ENCODE measurements at places on chromosomes 7 and 10. TPM values are rescaled to one million over a fixed set of nuclear protein-coding genes. Genes with fewer than 3 reads are reported as not detected.

GRCh38 chr10:24901686-24902399 is 50.6 kb downstream of the PRTFDC1 start:
- peak; percentile 83 for DNase-seq

GRCh38 chr10:130169136-130169859 is 33.1 kb downstream of the GLRX3 start:
- no peak for DNase-seq

DNA sequence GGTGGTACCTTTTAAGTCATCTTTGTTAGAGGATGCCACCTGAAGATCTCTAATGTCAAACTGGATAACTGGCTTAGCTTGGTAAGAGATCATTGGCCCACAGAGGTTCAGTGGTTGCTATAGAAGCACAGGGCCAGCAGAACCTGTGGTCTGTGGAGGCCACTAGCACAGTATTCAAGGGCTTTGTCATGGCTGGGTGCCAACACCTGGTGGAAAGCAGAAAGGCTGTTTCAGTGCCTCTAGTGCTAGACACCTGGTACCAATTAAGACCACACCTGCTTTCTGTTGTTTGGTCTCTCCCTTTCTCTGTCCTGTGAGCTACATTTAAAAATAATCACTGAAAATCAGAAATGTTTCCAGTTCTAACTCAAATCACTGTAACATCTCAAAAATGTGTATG is 10.0 kb upstream of the PCGF5 start:
- DNase-seq = peak; percentile 62

GRCh38 chr10:5574642-5575131 is 49.9 kb downstream of the CALML3 start:
- DNase-seq = peak; percentile 66

DNA sequence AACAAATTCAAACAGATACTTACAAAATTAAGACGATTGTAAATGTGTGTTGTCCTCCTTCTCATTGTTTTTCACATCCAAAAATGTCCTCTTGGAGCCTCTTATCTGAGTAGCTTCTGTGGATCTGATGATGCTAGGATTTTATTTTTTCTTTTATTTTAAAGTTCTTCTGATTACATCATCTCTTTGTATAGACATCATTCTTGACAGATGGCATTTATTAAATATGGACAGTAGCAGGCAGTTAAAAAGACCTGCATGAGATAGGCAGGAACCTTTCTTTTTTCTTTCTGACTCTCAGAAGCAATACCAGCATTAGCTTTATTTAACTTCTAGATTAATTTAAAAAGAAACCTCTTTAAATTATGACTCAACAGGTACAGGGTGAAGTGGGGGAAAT is at the start of gene RPA3:
RPA3 (minus strand) TSS at position 116 of the 400 bp plus-strand sequence. CDS start 78,189 bp downstream, outside the sequence.
- no peak for DNase-seq

DNA sequence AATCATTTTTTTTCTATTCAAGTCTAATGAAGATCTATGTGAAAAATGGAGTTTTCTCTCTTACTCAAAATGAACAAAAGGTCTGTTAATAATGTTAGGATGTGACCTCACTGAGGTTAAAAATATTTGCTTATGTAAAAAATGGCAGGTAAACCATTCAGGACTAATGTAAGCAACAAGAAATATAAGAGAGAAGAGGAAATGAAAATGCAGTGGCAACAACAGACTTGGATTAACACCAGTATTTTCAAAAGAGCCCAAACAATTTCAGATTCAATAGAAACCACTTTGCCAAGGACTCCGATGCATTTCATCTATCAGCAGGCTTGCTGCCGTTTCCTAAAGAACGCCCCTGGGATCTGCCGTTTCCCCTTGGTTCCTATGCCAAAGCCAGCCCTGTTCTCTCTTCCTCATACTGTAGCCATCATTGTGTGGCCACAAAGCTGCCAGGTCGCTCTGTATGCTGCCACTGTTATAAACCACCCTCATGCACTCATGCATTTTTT is 66.4 kb downstream of the MTURN start:
- DNase-seq = no peak

- DNase-seq = peak; percentile 65
Observed at GRCh38 chr7:123635551-123636359, 19.9 kb upstream of the LMOD2 start.

- no peak for DNase-seq
Observed at GRCh38 chr7:303884-304573, 14.1 kb downstream of the FOXL3 start.

GRCh38 chr10:132445516-132446194 is 48.7 kb downstream of the PWWP2B start:
- no peak for DNase-seq

SUMF2 gene
- 162 TPM for total RNA-seq

PRSS37 gene
- not detected for total RNA-seq

LBX1 gene
- total RNA-seq = 11.7 TPM

RELN gene
- 0.05 TPM for total RNA-seq

SFMBT2 gene
- 0.08 TPM for total RNA-seq

KAZALD1 gene
- 37.5 TPM for total RNA-seq

VWDE gene
- not detected for total RNA-seq
